ENCODE measurements at places on chromosomes 1 and 21.

- DNase-seq = no peak
These were observed 28.1 kb downstream of the PLXNA2 start for GRCh38 chr1:208216062-208216461.

DNA sequence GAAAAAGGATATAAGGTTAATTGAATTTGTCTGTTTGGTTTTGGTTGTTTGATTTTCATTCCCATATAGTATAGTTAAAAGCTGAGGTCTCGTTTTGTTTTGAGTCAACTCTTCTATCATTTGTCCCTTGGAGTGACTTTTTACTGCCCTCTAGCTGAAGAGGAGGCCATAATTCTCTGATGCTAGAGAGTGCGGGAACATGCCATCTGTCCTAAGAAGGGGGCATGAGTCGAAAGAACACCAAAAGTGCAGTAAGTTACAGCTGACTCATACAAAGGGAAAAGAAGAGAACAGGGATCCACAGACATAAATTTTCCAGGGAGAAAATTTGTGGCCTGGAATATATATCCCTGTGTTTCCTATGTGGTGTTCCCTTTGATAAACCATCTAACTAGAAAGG lies 4.1 kb downstream of the KRTAP21-3 start:
- DNase-seq = no peak

DNA sequence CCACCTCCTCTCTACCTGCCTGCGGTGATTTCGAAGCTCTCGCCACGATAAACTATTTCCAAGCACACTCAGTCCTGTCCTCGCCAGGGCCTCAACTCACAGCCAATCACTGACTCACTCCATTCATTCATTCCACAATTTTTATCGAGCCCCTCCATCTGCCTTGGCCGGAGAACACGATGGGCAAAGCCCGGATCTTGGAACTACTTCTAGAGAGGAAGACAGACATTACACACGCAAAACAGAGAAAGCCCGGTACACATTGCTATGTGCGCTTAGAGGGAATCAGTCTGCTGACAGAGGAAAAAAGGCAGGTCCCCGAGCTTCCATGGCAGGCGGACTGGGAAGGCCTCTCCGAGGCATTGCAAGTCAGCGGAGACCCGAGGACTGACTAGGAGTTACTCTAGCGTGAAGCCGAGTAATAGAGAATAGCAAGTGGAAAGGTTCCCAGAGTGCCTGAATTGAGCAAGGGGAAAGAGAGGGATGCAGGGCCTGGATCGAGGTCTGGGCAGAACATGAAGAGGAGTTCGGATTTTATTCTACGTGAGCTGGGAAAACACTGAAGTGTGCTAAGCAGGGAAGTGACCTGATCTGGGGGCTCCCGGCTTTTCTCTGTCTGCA lies 54.2 kb upstream of the DNAJC6 start:
- no peak for DNase-seq

GRCh38 chr1:43632135-43632670 lies 17.7 kb upstream of the KDM4A start:
- DNase-seq = no peak

GRCh38 chr1:198657550-198658064 lies 18.8 kb downstream of the PTPRC start:
- no peak for DNase-seq

- DNase-seq = no peak
These were observed 9.1 kb upstream of the IFI16 start for GRCh38 chr1:159000625-159001024.

DNA sequence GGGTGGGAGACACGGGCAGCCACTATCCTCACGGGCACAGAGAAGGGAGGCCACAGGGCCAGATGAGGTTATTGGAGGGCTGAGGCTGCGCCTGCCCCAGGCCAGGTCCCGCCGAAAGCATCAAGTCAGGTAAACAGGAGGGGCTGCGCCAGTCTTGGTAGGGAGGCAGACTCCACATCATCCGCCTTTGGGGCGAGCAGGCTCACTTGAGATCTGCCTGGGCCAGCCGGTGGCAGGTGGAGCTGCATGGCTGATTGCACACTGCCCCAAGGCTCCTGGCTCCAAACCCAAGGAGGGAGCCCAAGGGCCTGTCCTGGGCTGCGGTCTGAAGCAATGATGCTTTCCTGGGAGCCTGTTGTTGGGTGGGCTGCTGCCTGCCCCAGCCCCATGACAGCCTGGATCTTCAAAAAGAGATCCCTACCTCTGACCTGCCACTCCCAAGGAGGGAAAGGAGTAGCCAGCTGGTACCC lies 4.6 kb downstream of the SMIM1 start:
- DNase-seq = no peak

GRCh38 chr1:9455487-9456234 lies 83.6 kb upstream of the SLC25A33 start:
- peak; percentile 82 for DNase-seq

GRCh38 chr21:27564684-27565301 lies 597.9 kb upstream of the ADAMTS5 start:
- DNase-seq = peak; percentile 25

- DNase-seq = no peak
These were observed 107.9 kb downstream of the SPSB1 start for GRCh38 chr1:9400425-9401079.

DNA sequence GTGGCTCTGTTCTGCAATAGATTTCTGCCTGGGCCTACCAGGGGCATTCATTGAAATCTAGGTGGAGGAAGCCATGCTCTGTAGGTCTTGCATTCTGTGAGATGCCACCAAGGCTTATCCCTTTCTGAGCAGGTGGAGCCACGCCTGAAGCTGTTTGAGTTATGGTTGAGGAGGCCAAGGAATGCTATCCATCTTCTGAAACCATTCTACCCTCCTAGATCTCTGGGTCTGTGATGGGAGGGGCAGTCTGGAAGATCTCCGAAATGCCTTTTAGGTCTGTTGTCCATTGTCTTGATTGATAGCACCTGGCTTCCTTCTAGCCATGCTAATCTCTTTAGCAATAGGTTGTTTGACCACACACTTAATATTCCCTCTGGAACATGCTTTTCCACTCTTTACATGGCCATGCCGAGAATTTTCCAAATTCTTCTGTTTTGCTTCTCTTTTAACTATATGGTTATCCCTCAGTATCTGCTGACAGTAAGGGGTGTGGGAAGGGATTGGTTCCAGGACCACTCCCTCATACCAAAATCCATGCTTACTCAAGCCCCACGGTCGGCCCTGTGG lies 45.2 kb downstream of the AK4 start:
- DNase-seq = no peak

DNA sequence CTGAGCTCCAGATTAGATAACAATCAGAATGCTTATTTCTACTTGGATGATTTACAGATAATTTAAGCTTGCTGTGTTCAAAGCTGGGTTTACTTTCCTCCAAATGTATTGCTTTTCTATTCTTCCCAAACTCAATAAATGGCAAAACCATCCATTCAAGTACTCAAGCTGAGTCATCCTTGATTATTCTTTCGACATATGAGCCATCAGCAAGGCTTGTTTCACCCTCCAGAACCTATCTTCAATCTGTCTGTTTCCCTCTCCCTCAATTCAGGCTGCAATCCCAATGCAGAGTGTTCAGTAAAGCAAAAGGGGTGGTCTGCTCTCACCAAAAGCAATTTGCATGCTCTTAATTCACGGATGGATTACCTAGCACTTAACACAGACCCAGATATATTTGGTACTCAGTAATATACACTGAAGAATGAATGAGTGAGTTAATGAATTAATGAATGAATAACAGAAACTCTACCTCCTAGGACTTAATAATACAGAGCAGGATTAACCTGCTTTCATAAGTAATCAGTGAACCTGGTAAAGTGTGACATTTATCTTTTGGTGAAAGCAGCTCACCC lies 41.9 kb downstream of the DDR2 start:
- no peak for DNase-seq

- DNase-seq = no peak
These were observed 10.0 kb downstream of the RBM34 start for GRCh38 chr1:235151033-235151432.

DNA sequence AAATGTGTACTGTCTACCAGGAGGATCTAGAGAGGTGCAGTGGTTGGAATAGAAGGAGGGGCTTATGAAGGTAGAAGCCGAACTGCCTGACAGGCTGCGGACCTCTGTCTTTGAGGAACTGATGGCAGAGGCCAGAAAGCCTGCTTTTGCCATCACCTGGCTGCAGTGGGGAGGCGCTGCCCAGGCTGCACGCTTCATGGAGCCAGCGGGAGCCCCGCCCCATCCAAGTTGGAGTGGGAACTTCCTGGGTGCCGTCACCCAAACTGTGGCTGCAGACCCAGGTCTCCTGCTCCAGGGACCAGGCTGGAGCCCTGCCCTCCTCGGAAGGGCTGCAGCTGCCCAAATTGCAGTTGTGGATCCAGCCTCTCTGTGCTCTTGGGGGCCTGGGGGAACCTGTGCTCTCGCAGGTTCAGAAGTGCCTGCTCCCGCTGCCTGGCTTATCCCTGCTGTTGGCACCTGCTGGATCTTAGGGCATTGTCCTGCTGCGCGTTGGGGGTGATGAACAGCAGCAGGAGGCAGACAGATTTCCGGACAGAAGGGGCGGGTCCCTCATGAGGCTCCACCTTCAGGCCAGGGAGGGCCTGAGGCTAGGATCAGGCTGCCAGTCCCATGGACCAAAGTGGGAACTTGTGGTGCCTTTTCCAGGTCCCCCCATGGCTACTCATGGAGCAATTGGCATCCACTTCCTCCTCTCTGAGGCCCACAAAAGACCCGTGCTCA lies 118.0 kb upstream of the PLPPR4 start:
- DNase-seq = no peak

DNA sequence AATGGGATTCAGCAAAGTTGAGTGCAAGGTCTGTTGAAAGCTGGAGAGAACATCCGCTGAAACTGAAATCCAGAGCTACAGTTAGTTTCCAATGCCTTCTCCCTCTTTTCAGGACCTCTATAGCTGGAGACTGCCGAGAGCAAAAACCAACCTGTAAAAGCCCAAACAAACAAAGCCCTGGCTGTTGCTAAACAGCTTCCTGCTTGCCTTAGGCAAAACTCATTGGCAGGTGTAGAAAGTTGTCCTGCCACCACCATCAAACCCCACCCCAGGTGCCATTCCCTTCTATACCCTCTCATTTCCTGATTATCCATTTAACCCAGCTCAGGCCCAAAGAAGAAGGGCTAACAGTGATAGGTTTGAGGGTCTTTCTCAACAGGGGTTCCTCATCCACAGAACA lies 24.7 kb downstream of the SCYL3 start:
- no peak for DNase-seq

GRCh38 chr1:63027176-63027575 lies 243.2 kb downstream of the ATG4C start:
- DNase-seq = no peak

DNA sequence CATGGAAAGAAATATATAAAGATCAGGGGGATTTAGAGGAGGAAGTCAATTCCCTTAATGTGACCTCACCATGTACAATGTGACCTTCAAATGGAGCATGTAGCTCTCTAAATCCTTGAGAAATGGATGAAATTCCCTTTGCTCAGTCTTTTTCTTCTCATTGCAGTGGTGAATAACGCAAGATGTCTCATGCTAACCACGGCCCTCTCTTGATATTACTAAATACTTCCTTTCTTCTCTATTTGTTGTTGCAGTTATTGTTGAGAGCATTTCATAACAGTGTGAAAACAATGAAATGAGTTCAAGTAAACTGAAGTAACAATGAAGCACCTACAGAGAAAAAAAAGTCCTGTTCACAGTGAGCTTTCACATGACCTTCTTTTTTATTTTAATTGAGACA lies 55.6 kb downstream of the ZNF281 start:
- no peak for DNase-seq

DNA sequence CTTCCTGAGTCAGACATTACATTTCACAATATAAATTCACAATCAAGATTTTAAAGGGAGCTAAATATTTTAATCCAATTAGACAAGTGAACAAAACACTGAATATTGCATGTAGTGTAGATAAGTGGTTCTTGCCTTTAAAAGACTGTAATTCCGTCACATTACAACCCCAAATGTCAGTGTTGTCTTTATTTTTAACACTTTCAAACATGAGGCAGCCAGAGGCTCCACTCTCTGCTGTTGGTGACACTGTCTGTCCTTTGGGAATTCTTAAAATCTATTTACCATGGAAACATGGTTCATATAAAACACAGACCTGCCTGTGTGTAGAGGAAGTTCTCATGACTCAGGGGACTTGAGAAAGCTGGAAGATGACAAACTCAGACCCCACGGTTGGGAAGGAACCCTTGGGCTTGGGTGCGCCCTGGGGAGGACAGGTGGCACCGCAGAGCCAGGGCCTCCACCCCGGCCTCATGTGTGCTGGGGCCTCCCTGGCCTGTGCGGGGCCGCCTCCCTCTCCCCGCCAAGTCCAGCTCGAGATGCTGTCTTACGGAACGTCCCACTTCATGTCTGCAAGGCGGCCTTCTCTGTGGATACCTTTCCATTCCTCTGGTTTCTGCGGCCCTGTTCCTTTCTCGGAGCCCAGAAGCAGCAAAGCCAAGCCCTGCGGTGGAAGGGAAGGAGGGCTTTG lies 239.0 kb downstream of the SDCCAG8 start:
- DNase-seq = no peak

DNA sequence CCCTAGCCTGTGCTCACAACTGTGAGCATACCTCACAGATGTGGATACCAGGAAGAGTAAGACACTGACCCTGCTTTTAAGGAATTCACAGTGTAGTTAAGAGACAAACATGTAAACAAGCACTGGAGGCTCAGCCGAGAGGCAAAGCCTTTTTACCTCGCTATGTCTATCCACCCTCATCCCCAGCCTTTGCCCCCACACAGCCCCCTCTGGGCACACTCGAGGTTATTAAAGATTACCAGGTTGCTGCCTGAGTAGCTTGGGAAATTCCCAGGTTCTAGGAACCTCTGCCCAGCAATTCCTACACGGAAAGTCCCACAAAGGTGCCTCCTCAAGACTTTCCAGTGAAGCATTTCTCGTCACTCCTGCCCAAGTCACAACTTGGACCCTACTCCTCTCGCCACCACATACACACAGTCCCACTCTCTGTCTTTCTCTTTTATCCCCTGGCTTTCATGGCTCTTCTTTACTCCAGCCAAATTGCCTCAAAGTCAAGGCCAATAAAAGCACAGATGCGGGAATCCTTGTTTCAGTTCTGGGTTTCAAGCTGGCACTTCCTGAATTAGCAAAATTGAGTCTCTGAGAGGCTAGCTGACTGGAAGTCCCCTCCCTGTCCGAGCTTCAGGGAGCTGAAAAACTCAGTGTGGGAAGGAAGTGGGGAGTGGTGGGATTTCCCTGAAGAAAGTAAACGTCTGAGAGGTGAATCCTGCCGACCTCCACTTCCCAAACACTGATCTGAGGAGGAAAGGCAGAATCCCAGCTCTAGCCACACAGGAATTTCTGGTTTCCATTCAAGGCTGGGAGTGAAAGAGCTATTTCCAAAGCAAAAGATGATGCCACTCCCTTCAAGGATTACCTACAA lies 7.6 kb downstream of the DENND2D start:
- DNase-seq = no peak

DNA sequence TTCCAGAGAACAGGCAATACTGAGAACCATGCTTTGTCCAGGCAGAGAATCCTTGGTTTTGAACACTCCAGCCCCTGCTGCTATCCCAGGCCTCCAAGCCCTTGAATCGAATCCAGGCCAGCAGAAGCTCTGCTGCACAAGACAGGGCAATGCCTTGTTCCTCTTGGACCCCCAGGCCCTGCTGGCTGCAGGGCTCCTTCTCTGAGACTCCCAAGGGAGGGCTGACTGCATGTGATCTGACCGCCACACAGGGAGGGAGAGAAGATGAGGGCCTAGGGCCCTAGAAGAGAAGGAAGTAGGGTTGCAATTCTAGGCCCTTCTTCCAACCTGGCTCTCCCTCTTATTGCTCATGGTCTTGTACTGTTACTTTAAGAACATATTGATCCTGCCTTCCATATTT lies 160.6 kb upstream of the EDN2 start:
- no peak for DNase-seq

Measured in neural crest cell (in vitro differentiated cells).